Myocyte (in vitro differentiated cells): ENCODE measurements at places on chromosomes 13 and 19. TPM values are rescaled to one million over a fixed set of nuclear protein-coding genes. Genes with fewer than 3 reads are reported as not detected.

The SLC25A41 gene
- total RNA-seq: not detected in 2 replicates

The PIBF1 gene
- 17.5 and 19.6 TPM in 2 replicates for total RNA-seq

The NLRP12 gene
- total RNA-seq: not detected in 2 replicates

The SPACA4 gene
- not detected in 2 replicates for total RNA-seq

The GNG7 gene
- not detected in 2 replicates for total RNA-seq

The ACP7 gene
- total RNA-seq: not detected in 2 replicates

The IRS2 gene
- 5.7 and 6.1 TPM in 2 replicates for total RNA-seq

The GPR18 gene
- total RNA-seq: not detected in 2 replicates

The EDNRB gene
- total RNA-seq: 1.7 and 2.2 TPM in 2 replicates

The MEF2B gene
- not detected in 2 replicates for total RNA-seq

The PSG5 gene
- not detected in 2 replicates for total RNA-seq

The ZNF564 gene
- total RNA-seq: 5.8 and 6.0 TPM in 2 replicates

The CASP14 gene
- total RNA-seq: not detected in 2 replicates

The CGB5 gene
- total RNA-seq: not detected in 2 replicates

The GJB2 gene
- 0.05 and 0.40 TPM in 2 replicates for total RNA-seq

The ATXN8OS gene
- total RNA-seq: not detected in 2 replicates

The CDX2 gene
- not detected in 2 replicates for total RNA-seq

The ZNF791 gene
- 12.5 and 13.6 TPM in 2 replicates for total RNA-seq

The ATP4A gene
- not detected in 2 replicates for total RNA-seq

The TNNT1 gene
- total RNA-seq: 4,534 and 4,610 TPM in 2 replicates

The POSTN gene
- 133 and 144 TPM in 2 replicates for total RNA-seq

The MICU2 gene
- total RNA-seq: 160 and 188 TPM in 2 replicates

The PPM1N gene
- total RNA-seq: 0.26 and 0.64 TPM in 2 replicates
